ENCODE measurements at places on chromosomes 4 and X.

DNA sequence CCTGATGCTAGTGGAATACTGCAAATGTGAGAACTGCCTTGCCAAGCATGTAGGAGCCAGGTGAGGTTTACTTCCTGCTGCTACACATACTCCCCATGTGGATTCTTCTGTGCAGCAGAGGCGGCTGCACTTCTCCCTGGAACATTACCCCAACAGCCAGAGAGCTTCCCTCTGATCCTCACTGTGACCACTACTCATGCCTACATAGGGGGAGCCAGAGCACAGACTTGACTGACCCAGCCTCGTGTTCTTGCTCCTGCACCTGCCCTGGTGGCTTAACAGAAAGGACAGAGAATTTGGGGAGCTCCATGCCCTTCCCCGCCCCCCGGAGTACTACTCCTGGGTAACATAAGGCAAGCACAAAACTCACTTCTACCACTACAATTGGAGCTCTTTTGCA lies 38.4 kb downstream of the UGT2A2 start:
- DNase-seq = no peak

- DNase-seq = no peak
These were observed 59.9 kb upstream of the FAM241A start for GRCh38 chr4:112085156-112086035.

DNA sequence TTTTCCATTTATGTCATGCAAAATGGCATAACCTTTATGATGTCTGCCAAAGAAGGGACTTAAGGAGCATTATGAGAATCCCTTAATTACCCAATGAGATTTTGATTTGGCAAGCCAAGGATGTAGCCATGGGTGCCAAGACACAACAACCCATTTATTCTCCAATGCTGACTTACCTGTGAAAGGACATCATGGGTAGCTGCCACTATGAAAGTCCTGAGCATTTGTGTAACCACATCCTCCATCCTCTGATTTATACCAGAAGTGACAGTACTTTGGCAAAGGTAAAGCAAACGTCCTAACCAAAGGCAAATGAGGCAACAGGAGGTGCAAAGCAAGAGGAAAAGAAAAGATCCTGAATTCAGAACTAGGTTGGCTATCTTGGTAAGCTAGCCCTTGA lies 87.3 kb upstream of the EMCN start:
- DNase-seq = no peak

GRCh38 chr4:42149004-42149403 lies 3.5 kb downstream of the BEND4 start:
- DNase-seq = no peak

DNA sequence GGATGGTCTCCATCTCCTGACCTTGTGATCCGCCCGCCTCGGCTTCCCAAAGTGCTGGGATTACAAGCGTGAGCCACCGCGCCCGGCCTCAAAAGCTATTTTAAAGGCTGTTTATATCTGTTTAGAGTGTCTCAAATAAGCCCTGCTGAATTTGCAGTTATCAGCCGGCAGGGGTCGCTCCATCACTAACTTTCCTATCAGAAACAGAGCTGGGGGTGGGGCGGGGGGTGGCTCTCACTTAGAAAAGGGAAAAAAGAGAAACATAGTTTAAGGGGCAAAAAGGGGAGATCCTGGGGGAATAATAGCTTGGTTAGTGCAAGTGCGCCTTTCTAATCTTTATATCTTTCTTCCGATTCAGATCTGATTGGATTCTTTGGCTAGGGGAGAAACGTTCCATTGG lies 450.7 kb downstream of the UBE2NL start:
- no peak for DNase-seq

DNA sequence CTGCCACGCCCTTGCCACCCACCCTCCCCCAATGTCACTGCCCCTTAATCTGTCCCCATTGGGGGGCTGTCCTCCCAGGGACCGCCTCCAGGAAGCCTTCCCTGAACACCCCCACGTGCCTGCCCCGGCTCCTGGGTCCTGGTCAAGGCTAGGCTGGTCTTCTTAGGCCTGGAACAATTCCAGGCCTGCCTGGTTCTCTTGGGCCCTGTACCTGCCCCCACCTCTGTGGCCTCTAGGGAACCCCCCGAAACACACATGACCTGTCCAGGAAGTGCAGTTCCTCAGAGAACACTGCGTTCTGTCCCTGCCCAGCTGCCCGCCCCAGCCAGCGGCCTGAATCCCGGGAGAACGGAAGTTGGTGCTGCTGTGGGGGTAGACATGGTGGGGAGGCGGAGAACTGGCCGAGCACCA lies 5.1 kb downstream of the MXD4 start:
- peak; percentile 87 for DNase-seq

DNA sequence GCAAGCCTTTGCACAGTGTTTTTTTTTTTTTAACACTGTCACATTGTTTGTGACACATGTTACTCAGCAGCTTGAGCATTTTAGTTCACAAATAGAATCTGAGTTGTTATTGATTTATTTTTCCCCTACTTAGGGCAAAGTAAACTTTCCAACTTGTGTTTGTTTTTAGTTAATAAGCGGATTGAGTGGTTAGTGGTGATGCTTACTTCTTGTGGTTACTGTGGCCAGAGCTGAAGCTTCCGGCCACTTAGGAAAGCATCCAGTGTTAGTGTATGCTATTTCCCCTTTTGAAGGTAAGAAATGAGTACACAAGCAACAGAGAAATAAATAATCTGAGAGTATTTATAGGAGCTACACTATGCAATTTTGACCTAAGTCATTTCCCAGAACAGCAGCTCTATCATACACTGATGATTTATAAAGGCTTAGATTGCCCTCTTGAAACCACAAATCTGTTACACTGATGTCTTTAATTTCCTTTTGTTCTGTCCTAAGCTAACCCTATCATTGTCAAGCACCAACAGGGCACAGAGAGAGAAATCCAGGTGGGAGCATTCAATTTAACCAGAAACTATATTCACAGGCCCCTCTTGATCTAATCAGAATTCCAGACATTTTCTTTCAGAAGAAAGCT lies 2464.6 kb downstream of the PCDH7 start:
- DNase-seq = no peak

DNA sequence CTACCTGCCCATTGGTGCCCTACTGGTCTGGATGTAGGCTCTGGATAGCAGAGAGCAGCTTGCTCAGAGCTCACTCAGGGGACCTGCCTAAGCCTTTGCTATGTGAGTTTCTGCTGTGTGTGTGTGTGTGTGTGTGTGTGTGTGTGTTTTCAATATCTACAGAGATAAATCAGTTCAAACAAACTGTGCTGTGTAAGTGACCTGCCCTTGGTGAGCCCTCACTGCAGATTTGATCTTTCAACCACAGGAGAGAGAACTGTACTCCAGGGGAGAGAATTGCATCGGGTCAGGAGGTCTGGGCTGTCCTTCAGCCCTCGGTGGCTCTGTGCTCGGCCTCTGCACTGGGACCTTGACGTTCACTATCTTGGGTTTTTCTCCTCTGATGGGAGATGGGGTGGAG lies 35.0 kb upstream of the CDKN2AIP start:
- no peak for DNase-seq

DNA sequence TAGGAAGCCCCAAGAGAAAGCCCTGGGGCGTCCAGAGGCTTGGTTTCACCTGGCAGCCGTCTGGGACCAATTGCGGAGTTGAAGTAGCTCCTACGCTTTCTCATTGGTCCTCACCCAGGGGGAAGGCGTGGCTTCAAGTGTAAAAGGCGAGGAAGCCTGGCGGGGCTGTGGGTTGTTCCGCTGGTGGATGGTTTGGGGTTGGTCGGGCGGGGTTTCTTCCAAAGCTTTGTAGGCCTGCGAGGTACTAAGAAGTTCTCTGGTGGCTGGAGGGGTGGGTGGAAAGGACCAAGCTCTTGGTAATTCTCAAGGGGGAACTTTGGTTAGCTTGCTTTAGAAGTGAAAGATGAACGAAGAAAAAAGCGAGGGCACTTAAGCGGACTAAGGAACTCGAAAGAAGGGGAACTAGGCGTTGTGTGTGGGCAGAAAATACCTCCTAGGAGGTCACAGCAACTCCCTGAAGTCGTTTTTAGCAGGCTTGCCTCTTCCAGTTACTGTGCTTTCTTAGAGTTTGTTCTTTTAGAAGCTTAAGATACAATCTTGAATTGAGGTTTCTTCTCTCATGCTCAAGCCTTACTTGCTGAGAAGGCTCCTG lies 36.6 kb downstream of the CCNG2 start:
- DNase-seq = no peak

DNA sequence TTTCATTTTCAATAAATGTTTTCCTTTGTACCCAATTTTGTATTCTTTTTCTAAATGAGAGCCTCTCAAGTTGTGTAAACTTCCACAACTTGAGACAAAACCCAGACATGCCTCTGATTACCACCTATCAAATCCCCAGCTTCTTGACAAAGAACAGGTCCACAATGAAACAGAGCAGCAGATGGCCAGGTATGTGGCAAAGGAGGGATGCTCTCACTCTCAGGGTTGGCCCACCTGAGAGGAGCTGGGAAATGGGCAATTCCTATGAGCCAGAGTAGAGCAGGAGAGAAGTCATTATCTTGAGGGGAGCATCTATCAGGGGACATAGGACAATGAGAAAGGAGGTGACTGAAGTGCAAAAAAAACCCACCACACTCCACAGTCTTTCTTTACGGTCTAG lies 273.5 kb upstream of the FAM241A start:
- no peak for DNase-seq
